GM03348 (cell line): ENCODE measurements at places on chromosomes 4 and X.

DNA sequence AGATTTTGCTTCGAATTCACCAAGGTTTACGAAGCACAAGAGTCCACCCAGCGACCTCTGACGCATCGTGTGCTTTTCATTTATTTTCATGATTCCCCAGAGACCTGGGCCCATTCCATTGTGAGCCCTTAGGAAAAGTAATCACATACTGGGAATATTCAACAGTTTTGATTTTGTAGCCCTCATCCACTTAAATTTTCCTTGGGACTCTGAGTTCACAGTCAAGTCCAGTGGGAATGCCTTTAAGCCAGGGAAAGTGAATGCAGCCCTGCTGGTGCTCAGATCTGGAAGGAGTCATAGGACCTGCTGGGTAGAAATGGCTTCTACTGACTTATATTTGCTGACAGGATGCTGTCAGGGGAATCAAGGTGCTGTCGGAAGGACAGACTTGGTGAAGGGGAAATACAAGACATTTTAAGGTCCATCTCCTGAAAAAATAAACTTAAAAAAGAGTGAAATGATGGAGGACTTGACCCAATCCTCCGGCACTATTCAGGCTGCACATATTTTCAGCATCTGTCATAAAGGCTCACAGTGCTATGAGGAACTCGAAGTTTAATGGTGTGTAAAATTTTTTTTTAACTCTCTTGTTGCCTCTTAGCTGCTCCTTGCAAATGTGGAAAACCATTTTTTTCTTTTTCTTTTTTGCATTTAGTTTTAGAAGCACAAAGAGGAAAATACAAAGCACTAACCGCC lies 204.9 kb downstream of the MID1 start:
- peak; percentile 42 for DNase-seq

- peak; percentile 42 for DNase-seq
Observed at GRCh38 chrX:48696909-48697727, 584 bp downstream of the SUV39H1 start.

- DNase-seq = no peak
Observed at GRCh38 chrX:110315551-110315950, 2.3 kb downstream of the AMMECR1 start.

- DNase-seq = no peak
Observed at GRCh38 chr4:45423896-45424295, 697.5 kb upstream of the GNPDA2 start.

DNA sequence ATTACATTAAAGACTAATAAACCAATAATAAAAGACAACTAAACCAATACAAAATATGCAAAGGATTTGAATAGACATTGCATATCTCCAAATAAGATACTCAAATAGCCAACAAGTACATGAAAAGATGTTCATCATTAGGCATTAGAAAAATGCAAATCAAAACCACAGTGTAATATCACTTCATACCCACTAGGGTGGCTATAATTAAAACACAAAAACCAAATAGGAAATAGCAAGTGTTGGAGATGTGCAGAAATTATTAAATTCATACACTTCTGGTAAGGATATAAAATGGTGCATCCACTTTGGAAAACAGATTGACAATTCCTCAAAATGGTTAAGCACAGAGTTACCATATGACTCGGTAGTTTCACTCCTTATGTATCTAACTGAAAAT lies 860.8 kb upstream of the DIAPH2 start:
- DNase-seq = no peak

GRCh38 chr4:165963621-165964020 lies 90.6 kb downstream of the TLL1 start:
- no peak for DNase-seq

- no peak for DNase-seq
Observed at GRCh38 chrX:38804432-38804681, 3.1 kb downstream of the MID1IP1 start.

- DNase-seq = no peak
Observed at GRCh38 chr4:169144061-169144600, 126.6 kb downstream of the SH3RF1 start.

DNA sequence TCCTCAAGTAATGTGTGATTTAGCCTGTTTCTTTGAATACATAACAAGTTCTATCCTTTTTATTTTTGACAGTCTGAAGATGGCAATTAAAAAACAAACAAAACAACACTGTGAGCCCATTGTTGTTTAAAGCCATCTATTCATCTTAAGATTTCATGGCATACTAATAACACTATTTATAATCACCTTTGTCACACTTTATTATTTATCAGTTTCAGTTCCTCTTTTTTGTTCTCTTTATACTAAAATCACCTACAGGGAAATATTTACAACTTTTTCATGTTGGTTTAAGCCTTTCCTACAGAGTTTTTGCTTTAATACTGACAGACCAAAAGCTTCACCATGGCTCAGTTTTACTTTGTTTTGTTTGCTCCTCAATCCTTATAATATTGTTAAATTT lies 247.4 kb upstream of the CTSO start:
- no peak for DNase-seq

GRCh38 chr4:91114386-91114785 lies 987.2 kb downstream of the CCSER1 start:
- no peak for DNase-seq

DNA sequence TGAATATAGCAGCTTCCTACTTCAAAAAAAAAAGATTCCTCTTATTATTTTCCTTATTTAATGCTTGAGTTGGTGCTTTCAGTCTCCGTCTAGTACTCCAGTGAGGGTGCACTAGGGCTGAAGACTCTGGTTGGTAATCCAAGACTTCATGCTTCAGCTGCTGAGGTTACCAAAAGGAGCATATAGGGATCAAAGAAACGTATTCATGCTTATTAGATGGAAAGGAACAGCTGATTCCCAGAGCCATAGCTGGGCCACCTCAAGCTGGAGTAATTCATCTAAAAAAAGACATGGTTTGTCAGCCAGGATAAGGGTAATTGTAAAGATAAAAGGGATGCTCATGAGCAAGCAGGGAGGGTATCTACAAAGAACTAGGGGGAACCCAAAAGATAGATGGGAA lies 131.7 kb upstream of the FAM47B start:
- DNase-seq = no peak

GRCh38 chrX:140040386-140040785 lies 75.1 kb upstream of the CXorf66 start:
- no peak for DNase-seq

- no peak for DNase-seq
Observed at GRCh38 chrX:78643096-78643495, 16.0 kb downstream of the RTL3 start.

- DNase-seq = no peak
Observed at GRCh38 chrX:118497180-118497818, 1.7 kb downstream of the DOCK11 start.

DNA sequence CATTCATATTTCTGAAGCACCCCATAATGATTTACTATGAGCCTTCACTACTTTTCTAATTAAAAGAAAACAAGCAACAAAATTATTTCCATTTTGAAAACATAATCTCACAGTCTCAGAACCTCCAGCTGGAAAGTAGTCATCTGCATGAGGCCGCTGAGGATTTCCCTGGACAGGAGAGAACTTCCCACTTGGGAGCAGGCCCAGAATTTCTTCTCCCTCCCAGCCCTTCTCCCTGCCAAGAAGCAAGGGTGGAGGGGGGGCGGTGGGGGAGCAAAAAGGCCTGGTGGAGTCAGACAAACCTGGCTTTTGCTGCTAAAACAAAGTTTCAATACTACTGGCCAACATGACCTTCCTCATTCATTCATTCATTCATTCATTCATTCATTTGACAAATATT lies 167.3 kb downstream of the PJA1 start:
- peak; percentile 47 for DNase-seq

DNA sequence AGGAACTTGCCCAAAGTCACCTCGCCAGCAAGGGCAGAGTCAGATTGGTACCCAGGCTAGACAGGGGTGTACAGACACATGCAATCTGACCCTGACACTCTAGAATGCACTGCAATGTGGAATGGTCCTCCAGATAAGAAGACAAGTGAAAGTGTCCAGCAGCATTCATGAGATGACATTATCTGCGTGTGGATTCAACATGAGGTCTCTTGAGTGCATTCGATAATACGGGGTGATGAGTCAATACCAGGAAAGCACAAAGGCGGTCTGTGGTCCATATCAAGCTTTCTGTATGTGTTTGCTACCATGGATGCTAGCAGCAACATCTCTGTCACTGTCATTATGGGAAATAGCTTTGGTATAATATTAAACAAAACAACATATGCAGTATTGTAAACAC lies 6.8 kb upstream of the XAGE3 start:
- DNase-seq = no peak

DNA sequence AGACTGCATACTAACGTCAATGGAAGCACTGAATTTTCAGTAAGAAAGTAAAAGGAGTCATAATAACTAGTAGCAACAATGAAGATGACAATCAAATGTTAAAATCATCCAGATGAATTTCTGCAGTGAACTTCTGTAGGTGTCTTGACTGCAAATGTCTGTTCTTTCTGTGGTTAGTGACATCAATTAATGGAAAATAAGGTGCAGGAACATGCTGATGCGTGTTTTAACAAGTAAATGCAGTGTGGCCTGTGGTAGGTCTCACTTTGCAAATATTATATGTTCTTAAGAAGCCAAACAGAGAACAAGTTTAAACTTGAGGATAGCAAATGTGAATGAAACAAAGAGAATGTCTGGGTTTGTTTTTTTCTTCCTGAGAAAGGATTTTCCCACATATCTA lies 2.6 kb upstream of the DTHD1 start:
- DNase-seq = no peak
